Activated CD8-positive, alpha-beta T cell treated with anti-CD3 and anti-CD28 coated beads, Interleukin-2, amount 10 ng/mL, durations not matched to agents 7 days and 5 days (primary cell): ENCODE measurements at places on chromosomes 1 and 21. TPM values are rescaled to one million over a fixed set of nuclear protein-coding genes. Genes with fewer than 3 reads are reported as not detected.

- DNase-seq: no peak
- no peak overlapping the region for H3K27ac ChIP-seq
- H3K4me3 ChIP-seq: no peak overlapping the region
- H3K36me3 ChIP-seq: no peaks in the 10 kb centered on the region
- no peaks in the 10 kb centered on the region for H3K4me1 ChIP-seq
Measured at GRCh38 chr1:224831501-224831900, 98.0 kb upstream of the DNAH14 start.

The VHLL gene
- not detected for total RNA-seq

The IVL gene
- total RNA-seq: not detected

The MYBPH gene
- total RNA-seq: not detected

The ARL8A gene
- 39.7 TPM for total RNA-seq

- no peaks in the 10 kb centered on the region for H3K4me1 ChIP-seq
- no peak overlapping the region for H3K27ac ChIP-seq
- H3K36me3 ChIP-seq: no peaks in the 10 kb centered on the region
- DNase-seq: no peak
- no peaks in the 10 kb centered on the region for H3K27me3 ChIP-seq
- no peak overlapping the region for H3K4me3 ChIP-seq
Measured at GRCh38 chr21:40282912-40283886, 416.0 kb downstream of the PCP4 start.

The FAM72B gene
- total RNA-seq: 28.7 TPM
